Right cardiac atrium (tissue), 5 donors: ENCODE measurements at places on chromosomes 2 and 18.
A peak's percentile ranks its signal among the peaks of the same experiment; 100 is the strongest.

DNA sequence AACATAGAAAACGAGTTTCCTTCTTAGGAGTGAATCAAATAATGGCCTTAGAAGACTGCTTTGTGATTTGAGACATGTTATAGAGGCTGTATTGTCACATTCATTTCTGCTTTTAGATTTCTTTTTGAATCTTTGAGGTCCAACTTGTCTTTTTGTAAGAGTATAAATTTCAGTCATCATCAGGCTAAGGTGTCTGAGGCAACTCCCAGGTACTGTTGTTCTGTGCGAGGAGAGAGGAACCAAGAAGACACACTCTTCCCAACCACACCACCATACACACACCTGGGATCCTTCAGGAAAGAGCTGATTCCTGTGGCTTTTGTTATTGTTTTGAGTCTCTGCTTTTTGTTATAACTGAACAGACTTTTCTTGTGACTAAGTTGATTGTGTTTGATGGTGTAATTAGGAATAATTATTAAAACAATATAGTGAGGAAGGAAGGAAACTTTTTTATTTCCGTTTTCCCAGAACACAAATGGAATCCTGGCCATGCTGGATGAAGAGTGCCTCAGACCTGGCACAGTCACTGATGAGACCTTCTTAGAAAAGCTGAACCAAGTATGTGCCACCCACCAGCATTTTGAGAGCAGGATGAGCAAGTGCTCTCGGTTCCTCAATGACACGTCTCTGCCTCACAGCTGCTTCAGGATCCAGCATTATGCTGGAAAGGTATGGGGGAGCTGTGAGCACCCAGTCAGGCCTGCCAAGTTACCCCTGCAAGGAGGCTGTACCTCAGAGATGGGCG, 140.4 kb downstream of the MYO1B start:
- no peak for DNase-seq

GRCh38 chr2:118535171-118535817, 312.2 kb downstream of the EN1 start:
- DNase-seq, result no peak

DNA sequence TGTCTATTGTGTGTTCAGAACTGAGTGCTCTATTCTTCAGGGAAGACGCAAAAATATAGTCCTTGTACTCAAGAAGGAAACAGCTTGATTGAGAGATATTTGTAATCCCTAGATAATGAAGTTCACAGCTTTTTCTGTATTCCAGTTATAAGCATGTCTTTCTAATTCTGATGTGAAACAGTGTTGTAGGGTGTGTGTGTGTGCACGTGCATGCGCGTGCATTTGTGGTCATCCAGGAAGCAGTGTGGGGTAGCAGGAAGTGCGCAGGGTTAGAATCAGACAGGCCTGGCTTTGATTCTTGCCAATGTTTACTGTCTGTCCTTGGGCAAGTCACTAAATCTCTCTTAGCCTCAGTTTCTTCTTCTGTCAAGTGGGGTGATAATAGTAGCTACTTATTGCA, 87.9 kb downstream of the NPAS2 start:
- no peak for DNase-seq

- peak; percentile 43 for DNase-seq
Measured at GRCh38 chr2:8633735-8634313, 48.0 kb upstream of the ID2 start.

DNA sequence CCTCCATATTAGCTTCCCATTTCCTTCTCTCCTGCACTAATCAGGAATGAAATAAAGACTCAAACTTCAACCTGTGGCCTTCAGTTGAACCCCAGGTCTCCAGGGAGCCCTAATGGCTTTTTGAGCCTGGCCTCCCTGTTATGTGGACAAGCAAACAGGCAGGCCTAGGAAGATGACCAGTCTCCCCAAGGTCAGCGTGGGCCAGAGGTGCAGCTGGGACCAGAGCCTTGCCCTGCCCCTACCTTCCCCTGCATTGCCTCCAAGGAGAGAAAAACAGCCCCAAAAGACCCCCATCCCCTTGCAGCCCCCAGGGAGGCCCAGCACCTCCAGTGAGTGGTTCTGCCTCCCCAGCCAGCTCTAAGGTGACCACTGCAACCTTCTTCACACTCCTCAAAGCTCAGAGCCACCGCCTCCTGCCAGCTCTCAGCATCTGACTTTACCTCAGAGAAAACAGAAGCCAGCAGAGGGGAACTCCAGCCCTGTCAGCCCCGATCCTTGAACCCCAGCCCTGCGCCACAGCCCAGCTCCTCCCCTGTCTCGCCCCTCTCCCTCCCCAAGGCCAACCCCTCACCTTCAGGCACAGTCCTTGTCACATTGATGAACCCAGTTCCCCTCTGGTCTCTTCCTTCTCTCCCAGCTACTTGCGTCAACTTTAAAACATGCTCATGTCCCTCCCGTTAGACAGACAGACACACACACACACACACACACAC, 59.5 kb upstream of the ID2 start:
- DNase-seq, result no peak

DNA sequence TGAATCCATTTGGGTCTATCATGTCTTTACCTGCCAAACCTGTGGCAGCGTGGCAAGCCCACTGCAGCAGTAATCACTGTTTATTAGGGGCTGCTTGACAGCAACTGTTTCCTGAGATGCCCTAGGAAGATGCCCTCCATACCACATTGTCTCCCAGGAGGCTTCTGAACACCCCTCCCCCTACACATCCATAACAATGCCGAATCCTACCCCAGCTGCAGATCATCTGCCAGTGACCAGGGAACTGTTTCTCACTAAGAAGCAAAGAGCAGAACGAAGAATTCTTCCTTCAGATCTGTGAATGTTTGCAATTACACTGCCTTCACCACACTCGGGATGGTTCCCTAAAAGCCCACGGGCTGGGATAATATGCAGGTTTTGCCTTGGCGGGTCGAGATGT, 127.8 kb downstream of the VIT start:
- DNase-seq, result no peak

DNA sequence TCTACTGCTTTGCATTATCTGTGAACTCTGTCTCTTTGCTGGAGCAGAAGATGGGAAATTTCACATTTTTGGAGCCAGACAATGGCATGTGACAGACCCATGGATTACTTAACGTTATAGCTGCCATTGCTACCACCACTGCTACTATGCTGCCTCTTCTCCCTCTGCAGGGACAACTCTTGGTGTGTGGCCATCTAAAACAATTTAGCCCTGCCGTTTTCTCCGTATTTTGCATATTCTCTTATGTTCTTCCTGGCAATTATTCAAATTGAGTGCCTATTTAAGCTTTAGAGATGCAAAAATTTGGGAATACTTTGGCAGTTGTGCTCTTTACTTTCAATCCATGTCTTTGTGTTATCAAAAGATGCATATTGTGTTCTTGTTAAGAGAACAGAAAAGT, 386.8 kb downstream of the XIRP2 start:
- DNase-seq, result no peak

DNA sequence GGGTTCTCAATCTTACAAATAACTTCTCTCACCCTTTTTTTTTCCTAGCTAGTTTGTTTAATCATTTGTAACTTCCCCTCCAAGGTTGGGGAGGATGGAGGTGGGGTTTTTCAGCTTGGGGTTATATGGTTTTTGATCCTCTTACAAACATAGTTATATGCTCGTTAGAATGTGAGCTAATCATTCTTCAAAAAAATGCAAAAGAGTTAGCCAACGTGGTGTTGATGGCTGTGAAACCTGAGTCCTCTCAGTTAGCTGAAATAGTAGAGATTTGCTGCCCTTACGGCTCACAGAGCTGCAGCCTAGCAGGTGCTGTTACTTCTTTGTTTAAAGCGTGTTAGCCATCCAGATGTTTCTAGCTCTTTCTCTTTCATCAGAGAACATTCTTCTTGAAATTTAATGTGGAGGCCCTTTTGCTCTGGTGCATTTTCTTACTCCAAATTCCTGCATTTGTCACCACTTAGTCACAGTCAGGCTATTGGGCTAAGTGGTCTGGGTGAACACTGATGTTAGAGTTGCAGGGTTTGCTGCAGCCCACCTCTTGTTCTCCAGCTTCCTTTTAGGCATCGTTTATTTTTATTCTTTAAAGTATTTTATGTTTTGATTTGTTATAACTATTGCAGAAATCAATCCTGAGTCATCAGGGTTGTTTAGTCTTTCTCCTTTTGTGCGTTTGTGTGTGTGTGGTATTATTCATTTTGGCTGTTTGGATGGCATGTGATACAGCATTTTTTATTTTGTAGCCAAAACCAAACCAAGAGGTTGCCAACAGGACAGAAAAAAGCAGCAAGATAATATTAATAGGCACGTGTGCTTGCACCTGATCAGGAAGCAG, 41.1 kb downstream of the LIMS1 start:
- DNase-seq, result no peak

GRCh38 chr18:23740105-23740830, 51.0 kb downstream of the LAMA3 start:
- DNase-seq, result no peak

- DNase-seq, result no peak
Measured at GRCh38 chr18:9661564-9661963, 46.5 kb upstream of the RAB31 start.

DNA sequence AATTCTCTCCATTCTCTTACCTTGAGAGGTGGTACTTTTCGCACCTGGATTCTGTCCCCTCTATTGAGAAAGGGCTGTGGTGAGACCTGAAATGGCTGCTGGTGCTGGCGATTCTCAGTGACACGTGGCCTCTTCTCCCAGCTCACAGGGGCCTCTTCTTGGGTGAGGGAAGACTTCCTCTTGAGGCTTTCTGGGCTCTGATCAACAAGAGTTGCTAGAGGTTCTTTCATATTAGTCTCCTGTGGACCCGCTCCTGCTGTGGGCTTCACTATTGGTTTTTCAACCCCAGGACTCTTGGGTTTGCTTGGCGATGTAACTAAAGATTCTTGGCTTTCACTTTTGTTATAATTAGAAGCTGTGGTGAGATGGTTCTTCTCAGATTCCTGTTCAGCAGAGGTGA, 76.3 kb upstream of the DTNB start:
- DNase-seq, result no peak

DNA sequence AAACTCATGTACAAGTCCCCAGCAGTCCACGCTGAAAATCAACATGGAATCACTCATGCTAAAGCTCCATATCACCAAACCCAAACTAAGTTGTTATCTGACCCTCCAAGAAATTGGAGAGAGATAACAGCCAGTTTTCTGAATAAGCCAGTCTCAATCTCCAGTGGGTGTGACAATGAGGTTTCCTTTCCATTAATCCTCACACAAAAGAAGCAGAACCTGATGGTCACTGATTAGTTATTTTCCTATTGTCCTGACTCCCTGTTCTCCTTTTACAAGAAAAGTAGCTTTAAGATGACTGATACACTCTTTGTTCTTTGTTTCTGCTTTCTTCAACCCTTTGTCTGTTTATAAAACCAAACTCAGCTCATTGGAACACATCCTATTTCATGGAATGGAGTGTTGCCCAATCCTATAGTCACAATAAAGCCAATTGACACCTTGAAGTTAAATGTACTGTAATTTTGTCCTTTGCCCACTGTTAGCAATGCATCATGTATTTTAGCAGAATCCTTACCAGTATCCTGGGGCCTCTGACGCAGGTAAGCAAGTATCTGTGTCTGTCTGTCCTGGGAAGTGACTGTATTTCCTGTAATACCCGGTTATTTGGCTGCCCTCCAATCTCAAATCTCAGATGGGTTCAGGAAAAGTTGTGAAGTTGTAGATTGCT, 30.6 kb upstream of the SH3RF3 start:
- DNase-seq, result no peak

- DNase-seq, result no peak
Measured at GRCh38 chr2:101355401-101356054, 31.8 kb downstream of the CREG2 start.

- DNase-seq, result no peak
Measured at GRCh38 chr2:73074110-73075069, 2.9 kb upstream of the SFXN5 start.

- no peak for DNase-seq
Measured at GRCh38 chr2:66366619-66367018, 68.3 kb upstream of the MEIS1 start.

- DNase-seq, result peak; percentile 66
Measured at GRCh38 chr2:85578243-85579180, 1.1 kb downstream of the VAMP8 start.

GRCh38 chr2:216031960-216032689, 18.8 kb upstream of the MREG start:
- no peak for DNase-seq

DNA sequence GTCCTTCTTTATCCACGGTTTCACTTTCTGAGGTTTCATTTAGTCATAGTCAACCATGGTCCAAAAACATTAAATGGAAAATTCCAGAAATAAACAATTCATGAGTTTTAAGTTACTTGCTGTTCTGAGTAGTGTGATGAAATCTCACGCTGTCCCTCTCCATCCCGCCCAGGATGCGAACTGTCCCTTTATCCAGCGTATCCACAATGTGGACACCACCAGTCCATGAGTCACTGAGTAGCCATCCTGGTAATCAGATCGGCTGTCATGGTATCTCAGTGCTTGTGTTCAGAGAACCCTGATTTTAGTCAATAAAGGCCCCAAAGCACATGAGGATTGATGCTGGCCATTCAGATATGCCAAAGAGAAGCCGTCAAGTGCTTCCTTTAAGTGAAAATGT, 3.7 kb downstream of the SP140L start:
- DNase-seq, result no peak

GRCh38 chr2:105576440-105577241, 168.1 kb upstream of the NCK2 start:
- DNase-seq, result no peak

DNA sequence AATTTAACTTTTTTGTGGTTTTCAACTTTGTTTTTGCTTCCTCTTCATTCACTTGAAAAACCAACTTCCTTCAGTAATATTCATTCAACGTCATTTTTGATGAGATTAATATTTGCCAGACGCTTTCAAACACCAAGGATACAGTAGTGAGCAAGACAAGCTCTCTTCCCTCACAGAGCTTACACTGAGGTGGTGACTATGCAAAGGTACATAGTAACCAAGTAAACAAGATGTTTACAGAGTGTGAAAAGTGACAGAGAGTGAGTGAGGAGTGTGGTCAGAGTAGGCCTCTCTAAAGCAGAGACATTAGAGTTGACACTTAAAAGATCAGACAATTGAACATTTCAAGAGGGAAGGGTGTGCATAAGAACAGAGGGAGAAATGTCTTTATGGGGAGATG, 155.5 kb downstream of the TMEM247 start:
- DNase-seq, result no peak

GRCh38 chr2:95012881-95013550, 12.5 kb upstream of the MAL start:
- DNase-seq, result no peak

DNA sequence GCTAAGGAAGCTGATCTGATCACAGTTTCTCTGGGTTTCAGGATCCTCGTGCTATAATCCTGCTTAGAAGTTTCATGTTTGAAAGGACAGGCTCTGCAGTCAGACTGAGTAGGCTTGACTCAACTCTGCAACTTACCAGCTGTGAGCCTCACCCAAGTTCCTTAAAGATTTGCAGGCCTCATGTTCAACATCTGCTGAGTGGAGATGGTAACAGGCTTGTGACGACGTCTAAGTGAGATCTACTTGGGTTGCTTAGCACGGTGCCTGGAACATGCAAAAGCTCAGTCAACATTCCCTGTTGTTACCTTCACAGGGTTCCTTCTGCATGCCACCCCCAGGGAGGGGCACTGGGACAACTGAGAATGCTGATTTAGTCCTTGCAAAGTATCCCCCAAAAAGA, 164.2 kb downstream of the C1D start:
- DNase-seq, result no peak
